ENCODE measurements at places on chromosomes 1 and 21. TPM values are rescaled to one million over a fixed set of nuclear protein-coding genes. Genes with fewer than 3 reads are reported as not detected.
A peak's percentile ranks its signal among the peaks of the same experiment; 100 is the strongest.

GRCh38 chr1:232589111-232589811 is 40.7 kb downstream of the SIPA1L2 start:
- no peak for DNase-seq

- no peak for DNase-seq
These were observed 228.3 kb downstream of the ST6GALNAC3 start for GRCh38 chr1:76302711-76303339.

DNA sequence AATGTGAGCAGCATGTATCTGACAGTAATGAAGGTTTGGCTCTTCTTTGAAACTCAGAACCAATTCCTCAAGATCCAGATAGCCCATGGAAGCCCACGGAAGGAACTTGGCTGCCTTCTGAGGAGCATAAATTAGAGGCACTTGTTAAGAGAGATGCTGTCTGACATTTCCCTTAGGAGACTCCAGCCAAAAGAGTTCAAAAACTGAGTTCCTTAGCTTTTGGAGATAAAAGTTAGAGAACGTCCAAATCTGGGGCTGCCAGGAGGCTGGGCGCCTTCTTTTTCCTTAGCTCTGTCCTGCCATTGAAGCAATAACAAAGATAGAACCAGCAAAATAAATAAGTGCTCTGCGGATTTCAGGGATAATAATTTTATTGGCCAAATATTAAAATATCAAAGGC is 439.6 kb upstream of the USP24 start:
- DNase-seq, result no peak

- peak; percentile 93 for DNase-seq
These were observed 14.4 kb downstream of the CELSR2 start for GRCh38 chr1:109263597-109264378.

DNA sequence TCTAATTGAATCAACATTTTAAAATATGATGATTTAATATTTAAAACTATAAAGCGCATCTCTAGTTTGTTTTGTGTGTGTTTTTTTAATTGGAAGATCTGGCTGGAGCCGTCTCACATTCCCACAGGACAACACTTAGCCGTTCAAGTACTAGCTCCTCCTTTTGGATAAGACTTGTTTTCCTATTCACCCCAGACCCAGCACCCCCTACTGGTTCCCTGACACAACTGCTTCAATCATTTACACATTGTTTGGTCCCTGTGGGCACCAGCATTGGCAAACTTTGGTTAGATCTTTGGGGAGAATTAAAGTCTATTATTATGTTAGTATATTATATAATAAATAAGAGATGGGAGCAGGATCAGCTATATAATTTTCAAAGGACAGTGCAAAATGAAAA is 34.5 kb downstream of the TYW3 start:
- DNase-seq, result no peak

- DNase-seq, result no peak
These were observed 225.8 kb upstream of the L1TD1 start for GRCh38 chr1:61968869-61969268.

DNA sequence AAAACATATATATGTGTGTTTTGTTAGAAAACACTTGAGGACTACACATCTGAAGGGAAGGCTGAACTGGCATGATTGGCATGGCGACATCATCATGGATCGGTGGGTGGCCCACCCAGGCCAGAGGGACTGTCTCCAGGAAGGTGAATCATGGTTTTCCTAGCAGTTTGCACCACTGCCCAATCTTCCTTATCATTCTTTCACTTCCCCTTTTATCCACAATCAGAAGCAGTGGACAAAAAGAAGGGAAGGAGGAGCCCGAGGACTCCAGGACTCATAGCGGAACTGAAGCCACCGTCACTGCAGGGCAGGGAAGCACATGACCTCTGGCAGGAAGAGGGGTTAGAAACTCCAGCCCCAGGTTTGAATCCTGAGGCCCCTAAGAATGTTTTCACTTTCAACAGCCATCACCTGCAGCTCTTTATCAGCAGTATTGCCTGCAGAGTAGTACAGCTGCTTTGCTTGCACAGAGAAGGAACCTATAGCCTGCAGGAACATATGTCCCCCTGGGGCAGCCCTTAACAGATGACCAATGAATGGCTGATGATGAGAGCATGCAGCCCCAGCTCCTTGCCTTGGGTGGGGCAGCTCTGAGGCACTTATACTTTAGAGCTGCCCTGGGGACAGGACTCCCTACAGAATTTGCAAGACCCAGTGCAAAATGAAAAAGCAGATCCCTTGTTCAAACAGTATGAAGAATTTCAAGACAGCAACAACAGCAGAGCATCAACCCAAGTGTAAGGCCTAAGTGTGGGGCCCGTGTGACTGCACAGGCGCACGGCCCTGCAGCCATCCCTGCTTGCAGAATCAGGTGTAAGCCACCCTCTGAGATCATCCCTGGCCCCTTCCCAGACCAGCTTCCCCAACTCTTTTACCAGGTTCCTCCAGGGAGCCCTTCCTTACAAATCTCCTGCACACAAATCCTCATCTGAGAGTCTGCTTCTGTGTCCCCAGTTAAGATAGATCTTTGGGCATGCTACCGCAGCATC is 241.8 kb upstream of the IRF2BP2 start:
- peak; percentile 45 for DNase-seq

- no peak for DNase-seq
These were observed 20.5 kb downstream of the ELAVL4 start for GRCh38 chr1:50129201-50129600.

- DNase-seq, result no peak
These were observed 113.4 kb downstream of the NGF start for GRCh38 chr1:115224636-115225035.

GRCh38 chr1:209411491-209411929 is 172.0 kb upstream of the CAMK1G start:
- DNase-seq, result no peak

DNA sequence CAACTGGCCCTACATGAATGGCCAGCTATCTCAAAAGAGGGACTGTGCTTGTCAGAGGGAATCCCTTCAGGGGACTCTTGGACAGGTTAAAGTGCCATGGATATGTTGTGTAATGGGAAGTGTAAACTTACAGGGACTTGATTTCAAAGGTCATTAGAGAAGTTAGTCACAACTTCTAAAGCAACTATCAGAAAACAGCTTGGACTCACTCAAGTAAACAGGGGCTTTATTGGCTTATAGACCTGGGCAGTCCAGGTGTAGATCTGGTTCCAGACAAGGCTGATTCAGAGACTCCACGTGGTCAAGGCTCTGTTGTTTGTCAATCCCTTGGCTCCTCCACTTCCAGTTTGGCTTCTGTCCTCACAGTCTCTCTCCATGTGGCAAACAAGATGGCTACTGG is 2.3 kb downstream of the CRP start:
- no peak for DNase-seq

DNA sequence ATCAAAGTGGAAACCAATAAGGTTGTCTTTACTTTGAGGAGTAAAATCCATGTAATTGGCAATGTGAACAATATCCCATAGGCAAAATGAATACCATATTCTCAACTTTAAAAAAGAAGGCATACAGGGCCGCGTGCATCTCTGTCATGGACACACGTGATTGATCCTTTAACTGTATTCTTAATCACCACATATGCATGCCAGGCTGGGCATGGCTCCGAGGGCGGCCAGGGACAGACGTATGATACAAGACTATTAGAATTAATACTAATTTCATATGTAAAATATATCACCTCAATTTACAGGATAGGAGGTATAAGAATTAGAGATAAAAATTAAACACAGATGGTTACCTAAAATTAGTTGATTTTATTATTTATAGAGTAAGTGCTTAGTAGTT is 11.2 kb downstream of the RGS21 start:
- no peak for DNase-seq

DNA sequence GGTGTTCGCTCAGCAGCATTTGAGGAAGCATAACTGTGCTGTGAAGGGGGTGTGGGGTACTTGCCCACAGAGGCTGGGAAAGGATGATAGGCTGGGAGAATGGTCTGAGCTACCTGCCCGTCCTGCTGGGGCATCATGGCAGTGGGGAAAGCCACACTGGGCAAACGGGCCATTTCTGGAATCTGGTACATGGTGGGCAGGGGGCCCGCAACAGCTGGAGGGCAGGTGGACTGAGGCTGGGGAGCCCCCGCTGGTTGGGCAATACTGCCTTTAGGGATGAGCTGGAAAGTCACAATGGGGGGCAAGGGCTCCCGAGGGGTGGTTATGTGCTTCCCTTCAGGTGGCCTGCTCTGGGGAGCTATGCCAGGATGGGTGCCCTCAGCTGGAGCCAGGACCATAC is 19.2 kb upstream of the ADAM30 start:
- no peak for DNase-seq

- no peak for DNase-seq
These were observed 40.8 kb downstream of the RSPH1 start for GRCh38 chr21:42455196-42455595.

The NBPF9 gene
- total RNA-seq, result 7.8 TPM

The TSPAN2 gene
- total RNA-seq, result 9.5 TPM

The SPRR2F gene
- total RNA-seq, result not detected

The OR2T35 gene
- total RNA-seq, result not detected

The NRIP1 gene
- total RNA-seq, result 33.4 TPM

The KLHDC9 gene
- total RNA-seq, result 3.4 TPM
